ENCODE measurements at places on chromosomes 4 and X.
A peak's percentile ranks its signal among the peaks of the same experiment; 100 is the strongest.

GRCh38 chrX:71504346-71504745 lies 28.6 kb upstream of the OGT start:
- no peak for DNase-seq

DNA sequence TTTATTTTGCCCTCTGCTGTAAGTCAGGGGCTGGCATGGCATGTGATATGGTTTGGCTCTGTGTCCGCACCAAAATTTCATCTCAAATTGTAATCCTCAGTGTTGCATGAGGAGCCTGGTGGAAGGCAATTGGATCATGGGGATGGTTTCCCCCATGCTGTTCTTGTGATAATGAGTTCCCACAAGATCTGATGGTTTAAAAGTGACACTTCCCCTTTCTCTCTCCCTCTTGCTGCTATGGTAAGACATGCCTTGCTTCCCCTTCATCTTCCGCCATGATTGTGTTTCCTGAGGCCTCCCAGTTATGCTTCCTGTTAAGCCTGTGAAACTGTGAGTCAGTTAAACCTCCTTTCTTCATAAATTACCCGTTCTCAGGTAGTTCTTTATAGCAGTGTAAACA lies 72.0 kb upstream of the MSX1 start:
- DNase-seq: no peak

DNA sequence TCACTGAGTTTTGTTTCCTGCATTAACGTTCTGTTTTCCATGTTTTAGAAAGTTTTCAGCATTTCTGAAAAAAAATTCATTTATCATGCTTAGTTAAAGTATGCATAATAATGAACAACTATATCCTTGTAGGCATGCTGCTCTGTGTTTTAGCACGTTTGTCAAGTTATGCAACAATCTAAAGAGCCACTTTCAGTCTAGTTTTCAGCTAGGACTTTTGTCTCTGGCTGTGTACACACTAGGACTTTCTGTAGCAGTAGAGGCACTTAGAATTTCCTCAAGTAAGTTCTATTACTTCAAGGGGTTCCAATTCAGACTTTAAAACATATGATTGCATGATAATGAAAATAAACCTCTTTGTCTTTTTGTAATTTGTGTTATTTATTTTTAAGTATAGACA lies 12.4 kb downstream of the DCAF8L1 start:
- no peak for DNase-seq

DNA sequence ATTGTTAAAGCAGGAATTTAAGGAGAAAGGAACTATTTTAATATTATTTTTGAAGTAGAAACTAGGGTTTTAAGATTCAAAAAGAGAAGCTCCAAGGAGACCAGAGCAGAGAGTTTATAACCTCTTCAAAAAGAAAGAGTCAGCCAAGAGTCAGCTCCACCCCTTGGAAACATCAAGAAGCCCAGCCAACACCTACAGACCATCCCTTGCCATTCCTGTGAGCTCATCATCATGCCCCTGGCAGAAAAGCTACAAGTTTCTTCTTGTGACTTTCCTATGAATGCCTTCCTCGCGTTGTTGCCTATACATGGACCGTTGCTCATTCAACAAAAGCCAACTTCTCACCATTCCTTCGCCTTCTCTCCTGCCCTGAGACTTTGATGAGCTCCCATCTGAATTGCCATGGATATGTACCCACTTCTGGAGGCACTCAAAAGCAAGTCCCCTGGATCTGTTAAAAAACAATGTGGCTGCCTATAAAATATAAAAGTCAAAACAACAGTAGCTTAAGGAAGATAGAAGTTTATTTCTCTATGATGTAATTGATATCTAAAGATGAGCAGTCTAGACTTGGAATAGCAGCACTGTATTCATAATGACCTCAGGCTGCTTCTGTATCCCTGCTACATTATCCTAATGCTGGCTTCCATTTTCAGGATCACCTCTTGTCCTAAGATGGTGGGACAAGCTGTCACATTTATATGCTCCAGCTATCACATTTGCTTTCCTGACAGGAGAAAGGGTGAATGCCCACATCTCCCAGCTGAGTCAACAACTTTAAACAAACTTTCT lies 20.3 kb downstream of the PLRG1 start:
- no peak for DNase-seq

- no peak for DNase-seq
These were observed 22.8 kb downstream of the PDLIM3 start for GRCh38 chr4:185512516-185512915.

DNA sequence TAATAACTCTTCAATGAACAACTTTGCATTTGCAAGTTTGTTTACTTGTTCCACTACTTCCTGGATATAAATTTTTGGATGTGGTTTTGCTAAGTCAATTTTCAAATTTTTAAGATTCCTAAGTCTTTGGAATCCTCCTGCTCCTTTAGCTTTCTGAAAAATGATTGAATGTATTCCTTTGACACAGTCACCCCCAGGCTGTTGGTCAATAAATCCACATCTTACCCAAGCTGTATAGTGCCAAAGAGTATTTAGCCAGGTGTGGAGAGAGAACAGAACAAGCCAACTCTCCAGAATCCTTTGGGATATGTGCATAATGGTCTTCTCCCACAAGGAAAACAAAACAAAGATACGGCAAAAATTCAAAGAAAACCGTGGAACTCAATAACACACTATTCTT lies 56.9 kb upstream of the INTU start:
- no peak for DNase-seq

- DNase-seq: no peak
These were observed 47.5 kb upstream of the WDR19 start for GRCh38 chr4:39134683-39135306.

- DNase-seq: no peak
These were observed 109.6 kb downstream of the NHSL2 start for GRCh38 chrX:72020204-72020603.

- no peak for DNase-seq
These were observed 69.6 kb downstream of the ENPP6 start for GRCh38 chr4:184147858-184148737.

DNA sequence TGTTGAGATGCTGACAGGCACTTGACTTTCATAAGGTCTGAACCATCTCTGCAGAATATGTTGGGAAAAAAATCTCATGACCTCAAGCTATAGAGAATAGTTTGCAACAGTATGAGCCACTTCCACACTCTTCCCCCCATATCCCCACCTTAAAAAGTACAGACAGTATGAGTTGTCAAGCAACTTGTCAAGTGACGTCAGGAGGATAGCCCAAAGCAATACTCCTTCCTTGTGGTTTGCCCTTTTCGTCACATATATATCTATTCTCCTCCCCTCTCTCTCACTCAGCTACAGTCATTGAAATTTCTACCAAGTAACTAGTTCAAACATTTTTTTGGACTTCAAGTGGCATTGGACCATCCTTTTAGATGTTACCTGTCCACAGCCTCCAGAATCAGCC lies 67.7 kb downstream of the MCF2 start:
- DNase-seq: no peak

GRCh38 chr4:71195924-71196323 lies 142.9 kb upstream of the SLC4A4 start:
- no peak for DNase-seq

GRCh38 chr4:53199356-53199755 lies 166.5 kb downstream of the SCFD2 start:
- DNase-seq: no peak

- DNase-seq: peak; percentile 58
These were observed at the start of gene PRRG1 for GRCh38 chrX:37349221-37350033. TSS of gene PRRG1 (plus strand) at chrX:37349364. CDS start at chrX:37406250, 56,886 bp downstream.

DNA sequence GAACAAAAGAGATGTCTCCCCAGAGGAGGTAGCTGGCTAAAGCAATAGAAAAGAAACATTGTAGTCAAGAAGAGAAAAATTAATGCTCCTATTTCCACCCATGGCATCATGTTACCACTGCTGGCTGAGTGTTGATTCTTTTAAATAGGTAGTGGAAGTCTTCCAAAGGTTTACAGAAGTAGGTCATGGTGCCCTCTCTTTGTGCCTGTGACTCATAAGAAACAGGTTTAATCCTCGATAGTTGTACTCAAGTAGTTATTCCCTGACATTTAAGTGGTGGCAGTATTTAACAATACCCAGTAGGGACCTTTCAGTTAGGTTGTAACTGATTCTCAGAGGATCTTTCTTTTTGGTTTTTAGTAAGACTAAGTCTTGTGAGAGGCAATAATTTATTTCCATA lies 247.8 kb downstream of the TEX13A start:
- no peak for DNase-seq

DNA sequence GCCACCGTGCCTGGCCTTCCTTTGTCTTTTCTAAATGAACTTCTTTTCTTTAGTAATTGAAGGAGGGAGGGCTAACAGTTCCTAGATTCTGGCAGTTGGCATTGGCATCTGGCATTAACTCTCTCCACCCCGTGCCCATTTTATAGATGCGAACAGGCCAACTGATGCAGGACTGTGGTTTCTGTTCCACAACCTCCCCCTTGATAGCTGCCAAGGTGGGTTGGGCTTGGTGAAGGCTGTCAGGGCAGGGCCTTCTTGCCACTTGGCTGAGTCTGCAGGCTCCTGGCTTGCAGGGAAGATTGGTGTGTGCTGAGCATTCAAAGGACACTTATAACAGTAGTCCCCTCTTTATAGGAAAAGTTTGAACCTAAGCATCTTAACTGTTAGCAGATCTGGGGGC lies 4.3 kb downstream of the SOWAHD start:
- DNase-seq: no peak

- no peak for DNase-seq
These were observed 162.9 kb downstream of the NSUN7 start for GRCh38 chr4:40912460-40913184.

- no peak for DNase-seq
These were observed 1.0 kb upstream of the AASDH start for GRCh38 chr4:56388306-56388705.

DNA sequence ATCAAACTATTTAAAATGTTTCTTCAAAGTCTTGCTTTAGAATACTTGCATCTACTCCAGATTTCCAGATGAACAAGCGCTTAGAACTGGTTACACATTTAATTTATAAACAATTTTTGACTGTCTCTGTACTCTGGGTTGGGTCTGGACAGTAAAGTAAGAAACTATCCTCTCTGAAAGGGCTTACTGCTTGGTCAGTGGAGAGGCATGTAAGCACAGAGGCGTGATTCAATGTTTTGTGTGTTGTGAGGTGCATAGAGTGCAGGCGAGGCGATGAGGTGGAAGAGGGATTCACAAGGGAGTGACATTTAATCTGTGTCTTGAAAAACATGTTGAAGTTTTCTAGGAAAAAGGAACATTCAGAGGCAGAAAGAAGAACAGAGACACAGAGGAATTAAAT lies 231.4 kb downstream of the VEGFC start:
- no peak for DNase-seq

GRCh38 chr4:158521484-158522088 lies at the start of gene RXFP1:
TSS of gene RXFP1 (plus strand) at chr4:158521882. CDS start at chr4:158521977, 95 bp downstream.
- DNase-seq: no peak

DNA sequence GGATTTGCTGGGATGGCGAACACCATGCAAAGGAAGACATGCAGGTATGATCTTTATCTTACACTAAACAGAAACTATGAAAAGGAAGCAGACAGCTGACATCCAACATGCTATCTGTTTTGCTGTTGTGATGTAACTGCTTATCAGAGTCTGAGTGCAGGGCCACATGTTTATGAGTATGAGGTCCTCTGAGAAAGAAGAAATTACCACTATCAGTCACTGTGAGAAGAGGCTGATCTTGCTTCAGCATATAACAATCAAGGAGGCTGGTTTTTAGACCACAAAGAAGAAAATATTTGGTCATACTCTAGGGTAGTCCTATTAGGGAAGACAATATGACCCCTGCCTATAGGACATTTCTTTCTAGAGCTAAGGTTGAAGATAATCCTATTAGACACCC lies 18.5 kb downstream of the CLGN start:
- no peak for DNase-seq

GRCh38 chr4:185797018-185797417 lies 15.0 kb downstream of the SORBS2 start:
- DNase-seq: no peak

DNA sequence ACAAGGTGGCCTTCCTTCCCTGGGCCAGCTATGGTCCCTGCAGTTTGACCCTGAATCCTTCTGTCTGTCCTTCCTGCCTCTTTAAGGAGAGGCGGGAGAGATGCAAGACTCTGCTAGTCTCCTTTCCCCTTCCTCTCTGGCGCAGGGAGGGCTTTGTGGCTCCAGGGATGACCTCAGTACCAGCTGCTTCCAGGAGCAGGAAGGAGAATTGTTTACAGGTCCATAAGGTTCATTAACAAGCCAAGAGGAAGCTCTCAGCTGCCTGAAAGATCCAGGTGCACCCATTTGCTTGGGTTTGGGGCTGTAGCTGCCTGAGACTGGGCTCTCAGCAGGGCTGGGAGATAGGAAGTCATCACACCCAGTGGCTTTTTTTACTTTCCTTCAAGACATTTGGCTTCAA lies 4.0 kb upstream of the FATE1 start:
- no peak for DNase-seq

GRCh38 chrX:103446665-103447302 lies 70.4 kb downstream of the BEX3 start:
- no peak for DNase-seq

- DNase-seq: no peak
These were observed 91.2 kb downstream of the LPAR4 start for GRCh38 chrX:78838709-78839108.

GRCh38 chr4:167274351-167274750 lies 40.1 kb upstream of the SPOCK3 start:
- no peak for DNase-seq

DNA sequence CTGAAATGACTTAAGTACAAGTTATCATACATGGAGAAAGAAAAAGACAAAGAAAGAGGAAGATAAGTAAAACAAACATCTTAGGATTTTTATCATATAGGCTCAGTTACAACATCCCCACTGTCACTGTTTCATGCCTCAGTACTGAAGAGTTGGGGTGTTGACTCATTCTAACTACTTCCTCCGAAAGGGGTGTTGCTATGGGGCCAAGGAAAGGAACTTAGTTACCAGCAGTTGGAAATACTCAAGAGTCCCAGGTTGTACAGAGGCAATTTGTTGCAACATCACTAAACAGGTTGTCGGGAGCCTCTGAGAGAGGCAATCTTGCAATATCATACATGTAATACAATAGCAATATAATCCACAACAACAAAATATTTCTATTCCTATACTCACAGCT lies 1264.7 kb downstream of the PCDH7 start:
- DNase-seq: no peak
